NK-92 treated with Interleukin-12 subunit alpha and Interleukin-12 subunit beta, amount 100 ng/mL, for 24 hours (cell line): ENCODE measurements at places on chromosomes 7 and 10.
A peak's percentile ranks its signal among the peaks of the same experiment; 100 is the strongest.

GRCh38 chr7:24764972-24765744, 7.9 kb upstream of the GSDME start:
- DNase-seq = no peak

GRCh38 chr7:142669074-142669654, 80.1 kb upstream of the PRSS1 start:
- no peak for DNase-seq

DNA sequence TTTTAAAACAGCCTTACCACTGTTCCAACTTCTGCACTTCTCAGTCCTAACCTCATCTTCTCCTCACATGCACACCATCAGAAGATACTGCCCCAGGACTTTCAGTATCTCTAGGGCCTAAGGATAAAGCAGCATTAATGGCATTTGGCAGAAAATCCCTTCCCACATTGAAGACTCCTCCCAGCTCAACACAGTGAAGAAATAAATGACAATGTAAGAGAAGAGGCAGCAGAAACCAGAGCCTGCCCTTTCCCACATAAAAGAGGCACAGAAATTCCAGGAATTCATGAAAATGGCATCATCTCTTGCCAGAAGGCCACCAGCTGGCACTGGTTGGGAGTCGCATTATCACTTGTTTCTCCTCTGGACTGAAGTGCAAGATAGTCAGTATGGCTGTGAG, 3.7 kb downstream of the GCC1 start:
- no peak for DNase-seq

DNA sequence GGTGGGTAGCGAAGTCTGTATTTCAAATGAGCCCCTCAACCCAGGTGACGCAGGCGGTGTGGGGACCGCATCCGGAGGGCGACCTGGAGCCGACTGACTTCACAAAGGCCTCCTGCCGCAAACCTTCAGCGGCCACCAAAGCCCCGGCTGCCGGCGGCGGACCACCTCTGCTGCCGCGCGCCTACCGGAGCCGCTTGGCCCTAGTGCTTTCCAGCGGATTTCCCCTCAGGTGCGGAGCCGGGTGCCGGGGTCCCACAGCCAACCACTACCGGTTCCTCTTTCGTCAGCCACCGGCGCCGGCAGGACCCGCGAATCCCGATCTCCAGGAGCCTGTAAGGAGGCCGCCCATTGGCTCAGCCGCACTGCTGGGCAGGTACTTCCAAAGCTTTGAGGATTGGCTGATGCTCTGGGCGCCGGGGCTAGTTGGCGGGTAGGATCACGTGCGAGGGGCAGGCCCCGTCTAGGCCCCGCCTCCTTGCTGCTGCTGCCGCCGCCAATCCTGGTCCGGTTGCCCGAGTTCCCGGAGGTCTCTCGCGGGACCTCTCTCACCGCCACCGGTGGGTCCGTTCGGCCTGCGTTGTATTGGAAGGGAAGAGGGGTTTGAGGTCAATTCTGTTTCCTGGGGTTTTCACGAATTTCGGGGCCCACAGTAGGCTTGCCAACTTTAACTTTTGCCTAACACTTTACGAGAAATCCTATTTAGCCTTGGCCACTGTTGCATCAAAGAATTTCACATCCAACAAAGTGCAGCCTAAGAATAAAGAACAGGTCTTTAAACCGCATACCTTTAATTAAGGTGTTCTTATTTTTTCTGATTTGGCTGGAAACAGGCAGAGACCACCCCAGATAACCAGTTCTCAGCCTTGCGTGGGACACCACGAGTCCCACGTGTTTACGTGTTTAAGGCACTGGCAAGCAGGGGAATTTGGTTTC, at the start of gene GSTO2:
Gene GSTO2 (plus strand): TSS at position 472 of the 933 bp plus-strand sequence. CDS start 5,732 bp downstream, outside the sequence.
- DNase-seq = peak; percentile 97

DNA sequence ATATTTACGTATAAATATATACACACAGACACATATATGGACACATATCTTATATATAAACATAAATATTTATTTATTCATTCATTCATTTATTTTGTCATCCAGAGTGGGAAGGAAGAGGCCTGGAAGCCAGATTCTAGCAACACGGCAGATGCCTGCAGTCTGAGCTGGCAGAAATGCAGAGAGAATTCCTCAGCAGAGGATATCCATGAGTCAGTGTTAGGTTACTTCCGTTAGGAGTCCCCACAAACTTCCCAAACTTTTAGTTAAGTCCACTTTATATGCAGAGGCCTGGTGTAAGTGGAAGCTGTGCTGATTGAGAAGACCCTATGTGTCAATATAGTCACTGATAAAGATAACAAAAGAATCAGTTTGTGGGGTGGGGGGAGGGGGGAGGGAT, 89.6 kb downstream of the PPP1R17 start:
- DNase-seq = no peak

DNA sequence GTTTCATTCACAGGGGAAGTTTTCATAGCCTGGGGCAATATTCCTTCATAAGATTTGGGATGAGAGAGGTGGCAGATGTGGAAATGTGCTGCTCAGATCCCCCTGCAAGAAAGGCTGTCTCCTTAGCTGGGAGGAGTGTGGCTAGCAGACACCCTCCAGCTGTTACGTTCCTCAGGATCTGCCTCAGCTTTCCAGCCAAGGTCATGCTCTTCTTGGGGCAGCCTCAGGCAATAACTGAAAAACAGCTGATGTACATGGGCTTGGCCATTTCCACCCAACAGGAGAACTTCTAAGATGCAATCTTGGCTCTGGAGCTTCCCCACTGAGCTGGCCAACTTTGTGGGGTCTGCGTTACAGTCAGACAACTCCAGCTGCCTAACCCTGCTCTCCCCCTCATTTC, 51.3 kb upstream of the SEPTIN7 start:
- no peak for DNase-seq

DNA sequence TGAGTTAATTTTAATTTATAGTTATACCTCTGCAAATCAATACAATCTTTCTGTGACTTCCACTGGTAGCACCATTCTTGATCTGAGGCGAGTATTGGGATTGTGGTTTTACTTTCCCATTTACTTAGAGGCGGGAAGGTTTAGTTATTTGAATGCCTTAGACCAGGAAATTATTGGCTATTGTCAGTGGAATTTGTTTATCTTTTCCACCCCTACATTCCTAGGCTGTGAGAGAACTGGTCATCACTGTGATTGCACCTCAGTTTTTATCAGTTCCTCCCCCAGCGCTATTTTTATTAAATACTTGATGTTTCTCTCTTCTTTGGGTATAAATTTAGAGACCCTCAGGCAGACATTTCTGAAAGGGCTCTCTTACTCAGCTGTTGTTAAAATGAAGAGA, 29.9 kb downstream of the CDK14 start:
- DNase-seq = no peak

DNA sequence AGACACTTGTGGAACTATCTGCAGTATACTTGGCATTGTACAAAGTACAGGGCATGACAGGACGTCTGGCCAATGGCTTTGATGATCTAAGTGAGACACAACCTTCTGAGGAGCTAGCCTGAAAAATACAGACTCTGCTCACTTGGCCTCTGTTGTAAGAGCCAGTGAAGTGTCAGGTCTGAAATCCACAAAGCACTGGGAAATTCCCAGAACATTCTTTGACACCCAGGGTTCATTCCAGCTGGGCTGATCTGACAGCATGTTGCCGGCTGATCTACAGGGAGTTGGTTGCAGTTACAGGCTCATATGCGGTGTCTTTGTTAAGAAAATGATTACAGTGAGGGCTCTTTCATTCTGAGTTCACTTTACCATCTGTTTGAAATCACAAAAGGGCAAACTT, 354.6 kb downstream of the PHF14 start:
- no peak for DNase-seq

- no peak for DNase-seq
Measured at GRCh38 chr7:5094641-5095040, 49.0 kb downstream of the RBAK start.

- DNase-seq = no peak
Measured at GRCh38 chr7:68246189-68246633, 1249.6 kb downstream of the TYW1 start.

DNA sequence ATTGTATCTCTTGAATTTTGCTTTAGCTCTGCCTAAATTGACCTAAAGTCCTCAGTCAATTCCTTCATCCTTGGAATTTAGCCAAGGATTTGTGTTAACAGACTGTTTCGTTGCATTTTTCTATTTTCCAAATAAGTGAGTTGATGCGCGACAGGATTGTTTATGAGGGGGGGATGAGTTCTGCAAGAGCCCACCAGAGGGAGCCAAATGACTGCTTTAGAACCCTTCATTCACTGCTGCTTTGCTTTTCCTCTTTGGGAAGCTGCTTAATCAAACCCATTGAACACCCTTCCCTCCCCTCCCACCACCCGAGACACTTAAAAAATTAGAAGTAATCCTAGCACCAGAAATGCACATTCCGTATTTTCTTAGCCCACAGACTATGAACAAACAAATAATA, 33.7 kb upstream of the PTF1A start:
- DNase-seq = no peak

GRCh38 chr7:75885036-75885435, 6.2 kb downstream of the RHBDD2 start:
- DNase-seq = no peak

DNA sequence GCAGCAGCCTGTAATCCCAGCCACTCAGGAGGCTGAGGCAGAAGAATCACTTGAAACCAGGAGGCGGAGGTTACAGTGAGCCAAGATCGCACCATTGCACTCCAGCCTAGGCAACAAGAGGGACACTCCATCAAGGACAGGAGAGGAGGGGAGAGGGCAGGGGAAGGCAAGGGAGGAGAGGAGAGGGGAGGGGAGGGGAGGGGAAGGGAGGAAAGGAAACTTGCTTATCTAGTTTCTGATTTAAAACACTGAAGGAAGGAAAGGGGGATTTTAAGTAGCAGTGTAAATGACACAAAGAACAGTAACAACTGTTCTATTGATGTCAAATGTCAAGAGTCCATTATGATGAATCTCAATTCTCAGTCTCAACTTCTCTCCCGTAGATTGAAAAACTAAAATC, 43.7 kb downstream of the SRPK2 start:
- no peak for DNase-seq

DNA sequence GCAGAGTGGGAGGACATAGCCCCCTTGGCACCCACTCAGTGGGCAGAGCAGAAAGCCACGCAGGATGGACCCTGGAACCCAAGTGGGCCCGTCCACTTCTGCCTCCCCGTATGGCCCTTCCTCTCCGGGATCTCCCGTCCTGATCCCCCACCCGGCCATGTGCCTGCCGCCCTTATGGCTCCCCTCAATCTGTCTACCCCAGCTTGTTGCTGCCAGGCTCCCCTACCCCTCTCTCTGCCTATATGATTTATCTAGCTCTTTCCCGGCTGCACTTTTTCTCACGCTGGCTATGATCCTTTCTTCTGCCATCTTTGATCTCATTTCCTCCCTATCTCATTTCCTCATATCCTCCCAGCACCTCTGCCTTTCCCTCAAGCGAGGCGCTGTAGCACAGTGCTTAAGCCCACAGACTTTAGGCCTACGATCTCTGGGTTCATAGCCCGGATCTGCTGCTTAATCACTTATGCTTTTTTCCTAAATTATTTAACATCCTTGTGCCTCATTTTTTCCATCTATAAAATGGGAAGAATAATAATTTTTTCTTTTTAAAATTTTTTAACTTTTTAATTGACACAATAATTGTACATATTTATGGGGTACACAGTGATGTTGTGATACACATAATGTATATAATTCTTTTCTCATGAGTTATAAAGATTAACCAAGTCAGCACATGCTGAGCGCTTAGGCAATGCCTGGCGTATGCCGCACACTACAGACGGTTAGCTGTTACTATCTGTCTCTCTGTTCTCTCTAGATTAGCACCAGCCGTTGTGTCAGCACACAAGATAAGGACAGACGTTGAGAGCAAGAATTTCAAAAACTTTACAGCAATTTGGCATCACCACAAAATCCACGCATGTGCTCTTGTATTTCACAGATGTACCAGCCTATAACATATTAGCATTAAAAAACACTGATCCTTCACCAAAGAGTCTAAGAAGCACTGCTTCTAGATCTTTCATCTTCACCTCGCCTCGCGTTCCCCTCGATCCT, 18.1 kb downstream of the KCNH2 start:
- no peak for DNase-seq

DNA sequence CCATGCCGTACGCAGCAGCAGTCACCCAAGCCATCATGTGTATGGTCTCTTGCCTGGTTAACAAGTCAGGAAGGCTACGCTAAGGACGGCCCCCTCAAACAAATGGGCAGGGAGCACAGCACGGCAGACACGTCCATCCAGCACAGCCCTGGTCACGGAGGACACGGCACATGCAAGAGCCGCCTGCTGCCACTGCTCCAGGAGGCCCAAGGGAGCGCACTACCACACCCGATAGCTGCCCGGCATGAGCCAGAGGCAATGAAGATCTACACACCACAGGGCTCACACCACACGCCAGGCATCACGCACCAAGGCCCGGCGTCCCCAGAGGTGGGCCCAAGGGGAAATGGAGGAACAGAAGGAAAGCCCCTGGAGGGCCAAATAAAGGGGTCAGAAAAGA, 134.2 kb downstream of the MAD1L1 start:
- DNase-seq = no peak

- no peak for DNase-seq
Measured at GRCh38 chr7:81161451-81162075, 242.7 kb upstream of the SEMA3C start.

- DNase-seq = no peak
Measured at GRCh38 chr7:145263886-145264285, 428.0 kb upstream of the TPK1 start.

DNA sequence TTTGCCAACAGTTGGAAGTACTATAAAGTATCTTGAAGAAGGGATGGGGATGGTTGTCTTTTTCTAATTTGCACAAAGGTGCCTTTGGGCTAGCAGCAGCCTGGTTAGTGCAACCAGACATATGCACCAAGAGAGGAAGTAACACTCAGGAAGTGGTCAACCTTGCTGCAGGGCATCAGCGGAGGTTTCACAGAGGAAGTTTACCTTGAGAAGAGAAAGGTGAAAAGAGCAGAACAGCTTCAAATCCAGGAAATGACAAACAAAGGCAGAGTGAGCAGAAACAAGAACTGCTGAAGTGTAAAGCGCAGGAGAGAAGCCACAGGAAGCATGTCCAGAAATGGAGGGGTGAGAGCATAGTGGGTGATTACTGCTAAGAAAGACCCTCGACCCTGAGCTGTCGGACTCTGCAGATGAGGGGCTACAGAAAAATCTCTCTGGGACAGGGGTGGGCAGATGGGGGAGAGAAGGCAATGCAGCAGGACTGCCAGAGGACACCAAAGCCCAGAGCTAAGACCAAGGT, 66.9 kb downstream of the STK17A start:
- DNase-seq = peak; percentile 58

DNA sequence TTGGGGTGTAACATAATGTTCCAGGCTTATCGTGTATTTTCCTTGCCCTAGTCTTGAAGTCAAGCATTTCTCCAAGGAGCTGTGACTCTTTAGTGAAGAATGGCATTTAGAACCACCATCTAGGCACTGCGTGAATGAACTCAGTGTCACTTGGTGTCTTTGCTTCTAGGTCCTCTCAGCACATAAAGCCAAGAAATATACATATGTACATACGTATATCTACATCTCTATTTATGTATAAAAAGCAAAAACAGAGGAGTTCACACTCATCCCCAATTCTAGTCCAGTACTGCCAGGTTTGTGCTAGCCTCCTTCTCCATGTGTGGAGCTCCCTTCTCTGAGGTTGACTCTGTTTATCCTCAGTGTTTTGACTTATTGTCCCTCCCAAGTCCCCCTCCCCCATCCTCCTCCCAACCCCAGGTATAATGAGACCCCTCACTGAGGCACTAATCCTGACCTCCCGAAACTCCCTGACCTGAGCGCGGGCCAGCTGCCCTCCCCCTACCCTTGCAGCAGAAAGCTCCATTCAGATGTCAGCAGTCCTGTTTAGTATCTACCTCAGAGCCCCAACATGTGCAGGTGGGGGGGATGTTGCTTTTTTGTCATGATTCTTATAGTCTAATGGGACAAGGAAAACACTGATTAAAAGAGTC, 61.5 kb downstream of the GDI2 start:
- no peak for DNase-seq
